ENCODE measurements at places on chromosomes 13 and 19. TPM values are rescaled to one million over a fixed set of nuclear protein-coding genes. Genes with fewer than 3 reads are reported as not detected.

DNA sequence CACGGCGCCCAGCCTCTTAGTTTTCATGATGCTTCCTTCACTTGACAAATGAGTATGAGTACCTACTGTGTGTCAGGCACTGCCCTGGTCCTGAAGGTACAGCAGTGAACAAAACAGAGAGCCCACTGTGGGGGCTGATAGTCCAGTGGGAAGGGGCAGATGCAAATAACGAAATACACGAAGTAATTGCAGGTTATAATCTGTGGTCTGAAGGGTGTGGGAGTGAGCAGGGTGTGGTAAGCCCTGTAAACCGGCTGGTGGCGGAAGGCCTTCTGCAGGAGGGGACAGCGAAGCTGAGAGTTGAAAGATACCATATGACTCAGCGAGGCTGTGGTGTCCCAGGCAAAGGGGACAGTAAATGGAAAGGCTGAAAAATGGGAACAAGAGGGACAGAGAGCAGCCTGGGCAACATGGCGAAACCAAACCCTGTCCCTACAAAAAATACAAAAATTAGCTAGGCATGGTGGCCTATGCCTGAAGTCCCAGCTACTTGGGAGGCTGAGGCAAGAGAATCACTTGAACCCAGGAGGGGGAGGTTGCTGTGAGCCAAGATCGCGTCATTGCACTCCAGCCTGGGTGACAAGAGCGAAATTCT lies 60.5 kb downstream of the MAP4K1 start:
- peak; percentile 89 for DNase-seq
- H3K27ac ChIP-seq, result peak overlapping the region; percentile 86
- H3K4me1 ChIP-seq, result peaks cover 63% of the 10 kb centered on the region
- H3K36me3 ChIP-seq, result no peaks in the 10 kb centered on the region
- H3K4me3 ChIP-seq, result peak overlapping the region; percentile 45

DNA sequence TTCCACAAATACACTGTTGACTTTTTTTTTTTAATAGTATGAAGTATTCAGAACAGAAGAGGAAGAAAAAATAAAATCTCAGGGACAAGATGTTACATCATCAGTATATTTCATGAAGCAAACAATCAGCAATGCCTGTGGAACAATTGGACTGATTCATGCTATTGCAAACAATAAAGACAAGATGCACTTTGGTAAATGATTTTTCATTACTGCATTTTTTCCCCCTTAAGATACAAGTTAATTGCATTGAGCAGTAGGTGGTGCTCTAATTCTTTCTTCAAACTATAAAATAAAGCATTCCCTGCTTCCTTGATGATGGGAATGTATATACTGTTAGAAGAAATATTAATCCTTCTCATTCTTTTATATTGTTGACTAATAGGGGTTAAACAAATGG lies 17.1 kb downstream of the UCHL3 start:
- no peak for DNase-seq
- H3K27me3 ChIP-seq, result no peaks in the 10 kb centered on the region
- no peak overlapping the region for H3K4me3 ChIP-seq
- no peaks in the 10 kb centered on the region for H3K4me1 ChIP-seq
- peaks cover 67% of the 10 kb centered on the region for H3K36me3 ChIP-seq
- H3K27ac ChIP-seq, result no peak overlapping the region

DNA sequence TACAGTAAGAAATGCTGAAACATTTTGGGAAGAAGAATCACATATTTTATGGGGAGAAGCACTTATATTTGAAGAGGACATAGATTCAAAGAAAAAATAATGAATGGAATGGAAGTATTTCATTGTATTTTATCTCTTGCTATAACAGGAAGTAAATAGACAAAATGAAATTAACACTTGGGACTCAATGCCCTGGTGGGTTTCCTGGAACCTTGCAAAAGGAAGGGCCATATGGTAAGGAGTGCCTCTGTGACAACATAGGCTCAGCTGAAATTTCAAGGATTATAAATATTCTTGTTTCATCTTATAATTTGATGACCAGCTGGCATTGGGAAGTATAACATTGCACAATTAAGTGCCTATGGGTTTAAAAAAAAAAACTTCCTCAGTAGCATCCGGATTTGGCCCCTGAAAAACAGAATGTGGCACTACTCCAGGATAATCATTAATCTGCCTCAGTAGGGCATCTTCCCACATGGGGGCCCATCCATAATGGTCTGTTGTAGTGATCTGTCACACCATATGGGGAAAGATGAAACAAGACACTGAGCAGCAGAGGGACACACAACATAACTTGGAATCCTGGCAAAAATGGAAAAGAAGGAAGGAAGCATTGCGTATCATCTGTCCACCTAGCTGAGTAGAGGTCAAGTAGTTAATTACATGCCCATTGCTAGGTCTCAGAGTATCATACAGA lies 321.6 kb downstream of the NDFIP2 start:
- H3K4me1 ChIP-seq, result no peaks in the 10 kb centered on the region
- no peaks in the 10 kb centered on the region for H3K36me3 ChIP-seq
- H3K27me3 ChIP-seq, result no peaks in the 10 kb centered on the region
- H3K4me3 ChIP-seq, result no peak overlapping the region
- no peak overlapping the region for H3K27ac ChIP-seq

GRCh38 chr19:38734426-38735256 lies 9.6 kb downstream of the CAPN12 start:
- H3K27ac ChIP-seq, result peak overlapping the region; percentile 19
- DNase-seq, result peak; percentile 56
- no peaks in the 10 kb centered on the region for H3K4me1 ChIP-seq
- no peak overlapping the region for H3K4me3 ChIP-seq

GRCh38 chr19:22622020-22622419 lies 12.1 kb upstream of the ZNF492 start:
- no peaks in the 10 kb centered on the region for H3K4me1 ChIP-seq
- no peak overlapping the region for H3K4me3 ChIP-seq
- DNase-seq, result no peak

- no peaks in the 10 kb centered on the region for H3K36me3 ChIP-seq
- no peaks in the 10 kb centered on the region for H3K4me1 ChIP-seq
- 0 out of 2 replicates have a peak, but pooled peaks cover 2% of the 10 kb centered on the region for H3K27me3 ChIP-seq
- H3K4me3 ChIP-seq, result no peak overlapping the region
- no peak overlapping the region for H3K27ac ChIP-seq
These were observed 276.0 kb downstream of the SLC7A1 start for GRCh38 chr13:29319451-29319850.

LHB gene
- total RNA-seq, result not detected

GRCh38 chr19:328025-328505 lies 16.5 kb downstream of the MIER2 start:
- no peaks in the 10 kb centered on the region for H3K27me3 ChIP-seq
- peak; percentile 55 for DNase-seq
- H3K27ac ChIP-seq, result no peak overlapping the region
- peaks cover 68% of the 10 kb centered on the region for H3K36me3 ChIP-seq
- H3K4me3 ChIP-seq, result no peak overlapping the region

DNA sequence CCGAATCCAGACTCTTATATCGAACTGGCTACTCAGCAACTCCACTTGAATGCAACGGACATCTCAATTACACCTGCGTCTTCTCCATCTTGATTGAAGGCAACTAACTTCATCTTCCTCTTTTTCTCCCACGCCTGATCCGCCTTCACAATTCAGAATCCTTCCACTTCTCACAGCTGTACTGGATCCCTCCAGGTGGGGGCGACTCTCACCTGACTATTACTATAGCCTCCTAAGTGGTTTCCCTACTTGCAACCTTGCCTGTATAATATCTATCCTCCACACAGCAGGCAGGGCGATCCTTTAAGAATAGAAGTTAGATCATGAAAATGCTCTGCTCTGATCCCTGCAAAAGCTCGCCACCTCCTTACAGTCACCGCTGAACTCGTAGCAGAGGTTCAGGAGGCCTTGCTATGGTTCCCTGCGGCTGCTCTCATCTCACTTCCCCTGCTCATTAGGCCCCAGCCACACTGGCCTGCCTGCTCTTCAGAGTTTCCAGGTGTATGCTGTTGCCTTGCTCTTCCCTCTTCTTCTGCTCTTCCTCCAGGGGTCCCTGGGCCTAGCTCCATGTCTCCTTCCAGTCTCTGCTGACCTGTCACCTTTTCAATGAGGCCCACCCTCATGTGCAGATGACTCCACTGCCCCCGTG lies 31.9 kb downstream of the RFXAP start:
- no peak overlapping the region for H3K4me3 ChIP-seq
- peak; percentile 75 for DNase-seq
- H3K27me3 ChIP-seq, result no peaks in the 10 kb centered on the region
- peaks cover 4% of the 10 kb centered on the region for H3K4me1 ChIP-seq
- no peak overlapping the region for H3K27ac ChIP-seq
- H3K36me3 ChIP-seq, result no peaks in the 10 kb centered on the region
